Vagina (tissue), 2 donors: ENCODE measurements at places on chromosomes 3 and 15. TPM values are rescaled to one million over a fixed set of nuclear protein-coding genes. Genes with fewer than 3 reads are reported as not detected.

GRCh38 chr3:126780666-126781065 is 76.6 kb downstream of the CHCHD6 start:
- no peak overlapping the region for H3K4me3 ChIP-seq
- no peak for DNase-seq
- H3K36me3 ChIP-seq = no peaks in the 10 kb centered on the region
- H3K4me1 ChIP-seq = peaks cover 30% of the 10 kb centered on the region

GRCh38 chr15:54810496-54810895 is 386.2 kb downstream of the RSL24D1 start:
- H3K27me3 ChIP-seq = no peaks in the 10 kb centered on the region
- no peak overlapping the region for H3K4me3 ChIP-seq
- H3K36me3 ChIP-seq = no peaks in the 10 kb centered on the region
- H3K27ac ChIP-seq = no peak overlapping the region

DNA sequence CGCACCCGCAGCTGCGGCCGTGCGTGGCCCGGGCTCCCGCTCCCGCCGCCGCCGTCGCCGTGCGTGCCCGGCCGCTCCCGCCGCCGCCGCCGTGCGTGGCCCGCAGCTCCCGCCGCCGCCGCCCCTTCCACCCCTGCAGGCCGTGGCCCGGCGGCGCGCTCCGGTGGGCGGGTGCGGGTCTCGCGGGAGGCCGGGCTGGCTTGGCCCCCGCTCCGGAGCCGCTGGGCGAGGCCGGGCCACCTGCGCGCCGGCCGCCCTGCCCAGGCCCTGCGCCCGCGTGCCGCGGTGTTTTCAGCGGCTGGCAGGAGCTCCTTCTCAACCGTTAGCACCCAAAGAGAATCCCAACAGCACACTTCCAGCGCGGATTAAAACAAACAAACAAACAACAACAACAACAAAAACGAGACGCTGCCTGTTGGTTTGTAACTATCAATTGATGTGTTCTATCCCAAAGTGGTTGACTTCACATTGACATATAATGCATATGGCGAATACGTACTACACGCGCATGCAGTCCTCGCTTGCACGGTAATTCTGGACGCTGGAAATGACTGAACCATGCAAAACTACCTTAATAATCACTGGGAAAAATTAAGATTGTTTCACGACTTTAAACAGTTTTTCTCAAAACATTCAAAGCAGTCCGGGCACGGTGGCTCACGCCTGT is 113.7 kb upstream of the GOLGA8J start:
- no peak overlapping the region for H3K27ac ChIP-seq
- H3K4me3 ChIP-seq = peak overlapping the region; percentile 46
- no peaks in the 10 kb centered on the region for H3K4me1 ChIP-seq
- H3K27me3 ChIP-seq = no peaks in the 10 kb centered on the region

GRCh38 chr15:31269816-31270575 is 56.6 kb upstream of the KLF13 start:
- H3K4me1 ChIP-seq = peaks cover 16% of the 10 kb centered on the region
- H3K4me3 ChIP-seq = no peak overlapping the region
- H3K27me3 ChIP-seq = no peaks in the 10 kb centered on the region
- H3K36me3 ChIP-seq = no peaks in the 10 kb centered on the region
- DNase-seq = peak; percentile 49

Gene UCN2
- 5.2 TPM for total RNA-seq

GRCh38 chr3:187368251-187369088 is at the start of gene RTP4:
TSS of gene RTP4 (plus strand) at chr3:187368385. CDS start at chr3:187368442, 57 bp downstream.
- peaks cover 6% of the 10 kb centered on the region for H3K36me3 ChIP-seq
- no peak for DNase-seq
- H3K27me3 ChIP-seq = no peaks in the 10 kb centered on the region
- peaks cover 30% of the 10 kb centered on the region for H3K4me1 ChIP-seq

GRCh38 chr3:159897331-159898075 is 91.1 kb upstream of the IL12A start:
- no peak for DNase-seq
- no peaks in the 10 kb centered on the region for H3K36me3 ChIP-seq
- no peak overlapping the region for H3K27ac ChIP-seq
- no peak overlapping the region for H3K4me3 ChIP-seq
- H3K4me1 ChIP-seq = peaks cover 8% of the 10 kb centered on the region
